ENCODE measurements at places on chromosomes 11 and 22.
A peak's percentile ranks its signal among the peaks of the same experiment; 100 is the strongest.

DNA sequence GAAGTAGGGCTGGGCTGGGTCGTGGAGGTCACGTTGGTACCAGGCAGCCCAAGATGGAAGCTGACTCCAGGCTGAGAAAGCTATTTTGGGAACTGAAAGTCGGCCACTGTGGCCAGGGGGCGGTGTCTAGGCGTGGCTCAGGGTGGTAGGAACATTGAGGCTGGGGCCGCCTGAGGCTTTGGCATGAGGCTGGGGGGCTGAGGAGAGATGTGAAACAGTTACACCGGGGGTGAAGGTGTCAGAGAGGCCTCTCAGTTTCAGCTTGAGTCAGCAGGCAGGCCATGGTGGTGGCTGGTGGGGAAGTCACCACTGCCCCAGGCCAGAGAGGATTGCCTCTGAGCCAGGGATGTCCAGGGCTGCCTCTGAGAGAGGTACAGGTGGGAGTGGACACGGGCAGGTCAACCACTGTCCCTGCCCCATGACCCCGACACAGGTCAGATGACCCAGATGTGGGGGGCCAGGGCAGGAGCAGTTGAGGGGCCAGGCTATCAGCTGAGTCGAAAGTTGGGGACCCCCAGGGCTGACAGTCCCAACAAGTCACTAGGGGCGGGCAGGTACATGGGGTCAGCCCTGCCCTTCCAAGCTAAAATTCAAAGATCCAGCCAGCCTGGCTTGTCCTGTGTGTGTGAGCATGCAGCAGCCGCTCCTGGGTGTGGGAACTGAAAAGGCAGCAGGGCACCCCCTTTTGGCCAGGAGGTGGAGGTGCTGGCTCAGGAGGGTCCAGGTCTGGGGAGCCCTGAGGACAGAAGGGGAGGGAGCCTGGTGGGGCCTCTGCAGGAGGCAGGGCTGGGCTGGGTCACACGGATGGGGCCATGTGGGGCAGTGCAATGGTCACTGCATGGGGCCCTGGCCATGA lies 7.2 kb downstream of the KCNK7 start:
- DNase-seq = peak; percentile 81

GRCh38 chr22:40258501-40258915 lies 80.8 kb downstream of the TNRC6B start:
- DNase-seq = no peak

DNA sequence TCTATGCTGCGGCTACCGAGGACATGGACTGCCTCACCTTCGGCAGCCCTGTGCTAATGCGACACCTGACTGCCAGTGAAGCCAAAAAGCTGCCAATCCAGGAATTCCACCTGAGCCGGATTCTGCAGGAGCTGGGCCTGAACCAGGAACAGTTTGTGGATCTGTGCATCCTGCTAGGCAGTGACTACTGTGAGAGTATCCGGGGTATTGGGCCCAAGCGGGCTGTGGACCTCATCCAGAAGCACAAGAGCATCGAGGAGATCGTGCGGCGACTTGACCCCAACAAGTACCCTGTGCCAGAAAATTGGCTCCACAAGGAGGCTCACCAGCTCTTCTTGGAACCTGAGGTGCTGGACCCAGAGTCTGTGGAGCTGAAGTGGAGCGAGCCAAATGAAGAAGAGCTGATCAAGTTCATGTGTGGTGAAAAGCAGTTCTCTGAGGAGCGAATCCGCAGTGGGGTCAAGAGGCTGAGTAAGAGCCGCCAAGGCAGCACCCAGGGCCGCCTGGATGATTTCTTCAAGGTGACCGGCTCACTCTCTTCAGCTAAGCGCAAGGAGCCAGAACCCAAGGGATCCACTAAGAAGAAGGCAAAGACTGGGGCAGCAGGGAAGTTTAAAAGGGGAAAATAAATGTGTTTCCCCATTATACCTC lies 3.3 kb downstream of the FEN1 start:
- DNase-seq = no peak

DNA sequence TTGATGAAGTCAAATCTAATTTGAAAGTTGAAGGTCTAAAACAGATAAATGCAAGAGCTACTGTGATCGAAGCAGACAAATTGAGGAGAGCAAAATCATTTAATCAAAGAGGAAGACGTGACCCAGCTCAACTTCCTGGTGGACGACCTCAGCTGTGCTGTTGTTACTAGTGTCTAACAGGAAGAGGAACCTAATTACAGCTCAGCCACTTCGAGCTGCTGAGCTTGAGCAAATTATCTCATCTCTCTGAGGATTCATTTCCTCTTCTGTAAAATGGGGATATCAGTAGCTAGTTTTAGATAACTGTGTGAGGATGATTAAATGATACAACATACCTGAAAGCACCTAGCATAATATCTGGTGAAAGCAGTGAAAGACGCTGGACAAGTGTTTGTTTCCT lies 48.6 kb upstream of the OLFML1 start:
- DNase-seq = no peak

- DNase-seq = no peak
These were observed 86.8 kb downstream of the TEAD1 start for GRCh38 chr11:12761029-12761428.

DNA sequence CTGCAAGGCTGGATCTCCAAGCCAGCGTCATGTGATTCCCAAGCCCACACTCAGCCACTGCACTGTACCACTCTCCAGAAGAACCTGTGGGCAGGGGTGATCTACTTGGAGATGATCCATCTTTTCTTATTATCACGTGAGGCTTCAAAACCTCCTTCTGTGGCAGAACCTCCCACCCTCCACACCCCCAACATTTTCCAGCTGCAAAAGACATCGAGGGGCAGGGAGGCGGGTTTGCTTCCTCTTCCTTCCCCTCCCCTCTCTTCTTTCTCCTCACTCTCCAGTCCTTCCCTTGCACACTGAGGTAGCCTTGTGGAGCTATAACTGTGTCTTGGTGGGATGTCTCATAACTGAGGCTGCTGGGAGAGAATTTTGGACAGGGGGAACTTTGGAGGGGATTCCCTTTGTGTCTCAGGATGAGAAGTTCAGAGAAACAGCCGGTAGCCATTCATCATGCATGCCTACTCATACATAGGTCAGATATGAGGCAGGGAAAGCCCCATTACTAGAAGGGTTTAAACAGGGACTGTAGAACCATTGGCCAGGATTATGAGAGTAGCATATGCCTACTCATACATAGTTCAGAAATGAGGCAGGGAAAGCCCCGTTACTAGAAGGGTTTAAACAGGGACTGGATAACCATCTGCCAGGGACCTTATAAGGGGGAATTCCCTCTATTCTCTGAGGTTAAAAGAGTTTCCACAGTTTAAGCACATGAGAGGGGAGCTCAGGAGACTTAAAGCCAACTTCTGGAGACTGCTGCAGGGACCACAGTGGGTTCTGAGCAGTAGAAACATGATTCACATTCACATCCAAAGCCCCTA lies 420.7 kb upstream of the CADM1 start:
- DNase-seq = no peak

GRCh38 chr22:20402960-20403778 lies 9.2 kb downstream of the ZNF74 start:
- DNase-seq = no peak

- DNase-seq = no peak
These were observed 29.8 kb downstream of the MOB2 start for GRCh38 chr11:1456596-1457325.

GRCh38 chr11:117946156-117946841 lies 17.1 kb upstream of the TMPRSS13 start:
- DNase-seq = no peak

GRCh38 chr22:46336119-46337078 lies 885 bp downstream of the TRMU start:
- DNase-seq = no peak

DNA sequence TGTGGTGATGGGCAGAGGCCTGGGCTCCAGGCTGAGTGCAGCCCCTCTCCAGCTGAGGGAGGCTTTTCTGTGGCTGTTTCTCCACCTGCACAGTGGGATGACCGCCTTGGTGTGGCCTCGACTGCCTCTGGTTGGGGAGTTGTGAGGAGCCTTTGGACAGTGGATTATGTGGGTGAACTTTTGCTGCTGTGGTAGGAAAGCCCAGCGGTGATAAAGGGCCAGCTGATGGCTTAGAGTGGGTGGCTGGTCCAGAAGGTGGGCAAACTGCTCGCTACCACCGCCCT lies 1.4 kb upstream of the ESRRA start:
- DNase-seq = no peak

- DNase-seq = no peak
These were observed 924 bp downstream of the YPEL1 start for GRCh38 chr22:21734540-21735199.

DNA sequence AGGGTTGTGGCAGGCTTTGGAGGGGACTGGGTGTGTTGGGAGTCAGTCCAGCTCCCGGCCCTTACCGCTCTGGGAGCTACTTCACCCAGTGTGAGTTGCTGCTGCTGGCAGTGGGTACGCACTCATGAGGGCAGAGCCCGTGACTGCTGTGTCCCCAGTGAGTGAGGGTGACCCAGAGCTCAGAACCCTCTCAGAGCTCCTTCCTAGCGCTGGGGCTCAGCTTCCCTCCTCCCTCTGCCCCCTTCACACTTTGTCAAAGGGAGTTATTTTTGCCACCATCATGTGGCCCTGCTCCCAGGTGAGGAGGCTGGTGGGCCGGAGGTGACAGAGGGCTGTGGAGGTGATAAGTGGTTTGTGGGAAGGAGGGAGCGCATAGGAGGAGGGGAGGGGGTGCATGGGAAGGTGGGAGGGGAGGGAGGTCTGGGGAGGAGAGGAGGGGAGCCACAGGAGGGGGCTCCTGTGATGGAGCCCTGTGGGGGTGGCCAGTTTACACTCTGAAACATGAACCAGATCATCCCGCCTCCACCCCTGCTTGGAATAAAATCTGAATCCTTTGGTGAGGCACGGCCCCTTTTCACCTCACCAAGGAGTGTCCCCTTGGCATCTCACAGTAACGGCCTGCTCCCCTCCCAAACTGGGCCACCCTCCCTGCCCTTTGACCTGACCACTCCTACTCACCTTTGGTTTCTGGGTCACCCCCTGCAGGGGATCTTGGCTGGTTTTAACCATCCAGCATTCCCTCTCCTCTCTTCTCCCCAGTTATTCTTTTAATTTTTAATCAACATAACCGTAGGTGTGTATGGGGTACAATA lies 9.9 kb downstream of the NDUFV1 start:
- no peak for DNase-seq

- DNase-seq = no peak
These were observed 81.2 kb downstream of the PACS1 start for GRCh38 chr11:66151273-66151672.

DNA sequence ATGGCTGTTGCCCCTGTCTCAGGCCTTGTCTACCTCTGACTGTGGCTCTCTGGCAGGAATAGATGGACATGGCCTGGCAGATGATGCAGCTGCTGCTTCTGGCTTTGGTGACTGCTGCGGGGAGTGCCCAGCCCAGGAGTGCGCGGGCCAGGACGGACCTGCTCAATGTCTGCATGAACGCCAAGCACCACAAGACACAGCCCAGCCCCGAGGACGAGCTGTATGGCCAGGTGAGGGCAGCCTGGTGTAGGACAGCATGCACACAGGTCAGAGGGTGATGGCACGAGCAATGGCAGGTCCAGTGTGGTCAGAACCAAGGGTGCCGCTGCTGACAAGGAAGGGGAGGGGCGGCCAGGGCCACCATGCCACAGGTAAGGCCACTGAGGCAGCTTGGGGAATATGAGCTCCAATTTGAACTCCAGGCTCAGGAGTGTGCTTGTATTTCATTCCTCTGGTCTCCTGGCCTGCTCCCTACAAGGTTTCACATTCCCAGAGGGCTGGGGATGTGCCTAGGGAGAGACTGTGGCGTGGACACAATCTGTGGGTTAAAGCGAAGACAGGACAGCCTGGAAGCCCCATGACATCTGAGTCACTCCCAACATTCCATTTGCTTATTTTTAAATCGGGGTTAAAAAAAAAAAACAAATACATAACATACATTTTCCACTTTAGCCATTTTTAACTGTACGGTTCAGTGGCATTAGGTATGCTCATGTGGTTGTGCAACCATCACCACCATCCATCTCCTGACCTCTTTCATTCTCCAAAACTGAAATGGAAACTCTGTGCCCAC lies 562 bp downstream of the FOLR3 start:
- DNase-seq = no peak

- DNase-seq = no peak
These were observed 45.3 kb downstream of the CHRDL2 start for GRCh38 chr11:74685905-74686304.

GRCh38 chr11:125332821-125333220 lies 163.2 kb downstream of the FEZ1 start:
- DNase-seq = no peak

DNA sequence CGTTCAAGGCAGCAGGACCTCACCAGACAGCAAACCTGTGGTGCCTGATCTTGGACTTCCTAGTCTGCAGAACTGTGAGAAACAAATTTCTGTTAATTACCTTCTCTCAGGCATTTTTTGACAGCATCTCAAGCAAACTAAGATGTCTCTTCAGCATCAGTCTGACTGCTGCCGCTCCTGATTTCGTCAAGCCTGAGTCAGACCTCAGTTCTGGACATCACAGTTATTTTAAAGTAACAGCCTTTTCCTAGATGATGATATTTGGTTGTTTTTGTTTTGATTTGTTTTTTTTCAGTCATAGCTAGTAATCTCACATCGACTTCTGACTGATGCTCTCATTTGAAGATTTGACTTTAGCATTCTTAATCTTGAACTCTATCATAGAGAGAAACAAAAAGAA lies 71.9 kb downstream of the BLID start:
- no peak for DNase-seq

DNA sequence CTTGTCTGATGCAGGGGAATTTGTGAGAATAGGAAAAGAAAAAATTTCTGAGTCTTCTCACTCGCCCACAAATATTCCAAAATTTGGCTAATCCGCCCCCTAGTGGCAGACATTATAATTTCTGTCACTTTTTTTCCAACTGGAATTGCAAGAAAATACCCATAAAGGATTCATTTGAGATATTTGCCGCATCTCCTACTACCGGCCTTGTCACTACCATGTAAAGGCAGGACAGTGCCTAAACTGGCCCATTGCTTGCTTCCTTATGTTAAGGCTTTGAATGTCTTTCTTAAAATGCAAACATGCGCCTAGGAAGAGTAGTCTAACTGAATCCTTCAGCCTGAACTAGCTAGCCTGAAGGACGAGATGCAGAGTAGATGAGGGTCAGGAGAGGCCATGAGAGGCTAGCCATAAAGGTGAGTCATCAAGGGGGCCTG lies 9.3 kb upstream of the CEP295 start:
- DNase-seq = peak; percentile 50

DNA sequence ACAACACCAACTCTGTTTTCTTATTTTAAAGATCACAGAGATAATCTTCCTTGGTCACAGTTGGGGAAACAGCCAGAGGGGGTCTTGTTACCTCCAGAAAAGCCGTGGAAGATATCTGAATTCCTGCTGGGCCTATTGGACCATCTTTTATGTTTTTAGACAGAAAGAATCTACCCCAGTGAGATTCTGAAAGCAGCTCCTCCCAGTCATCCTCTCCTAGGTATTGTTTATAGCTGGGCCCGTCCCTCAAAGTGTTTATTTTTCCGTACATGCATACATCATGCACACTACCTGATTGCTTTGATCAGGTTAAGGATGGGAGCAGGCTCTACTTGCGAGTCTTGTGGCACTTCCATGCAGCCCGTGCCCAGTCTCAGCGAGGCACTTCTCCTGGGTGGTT lies 742.4 kb downstream of the NTM start:
- no peak for DNase-seq

GRCh38 chr11:17752144-17752543 lies 17.6 kb downstream of the KCNC1 start:
- DNase-seq = no peak

GRCh38 chr11:72307439-72307838 lies 63.5 kb upstream of the PHOX2A start:
- DNase-seq = no peak

Measured in iPS-NIHi11 (cell line).